ENCODE measurements at places on chromosomes 7 and 10. TPM values are rescaled to one million over a fixed set of nuclear protein-coding genes. Genes with fewer than 3 reads are reported as not detected.

- DNase-seq: no peak
Observed at GRCh38 chr7:94378356-94378755, 16.3 kb upstream of the COL1A2 start.

SMIM30 gene
- 48.0 TPM for total RNA-seq

RAPGEF5 gene
- 171 TPM for total RNA-seq

ACBD7 gene
- 3.1 TPM for total RNA-seq

ANKRD1 gene
- total RNA-seq: 321 TPM
